ENCODE measurements at places on chromosomes 12 and 14.

GRCh38 chr14:38855513-38855912 lies 247.5 kb downstream of the SEC23A start:
- DNase-seq: no peak

DNA sequence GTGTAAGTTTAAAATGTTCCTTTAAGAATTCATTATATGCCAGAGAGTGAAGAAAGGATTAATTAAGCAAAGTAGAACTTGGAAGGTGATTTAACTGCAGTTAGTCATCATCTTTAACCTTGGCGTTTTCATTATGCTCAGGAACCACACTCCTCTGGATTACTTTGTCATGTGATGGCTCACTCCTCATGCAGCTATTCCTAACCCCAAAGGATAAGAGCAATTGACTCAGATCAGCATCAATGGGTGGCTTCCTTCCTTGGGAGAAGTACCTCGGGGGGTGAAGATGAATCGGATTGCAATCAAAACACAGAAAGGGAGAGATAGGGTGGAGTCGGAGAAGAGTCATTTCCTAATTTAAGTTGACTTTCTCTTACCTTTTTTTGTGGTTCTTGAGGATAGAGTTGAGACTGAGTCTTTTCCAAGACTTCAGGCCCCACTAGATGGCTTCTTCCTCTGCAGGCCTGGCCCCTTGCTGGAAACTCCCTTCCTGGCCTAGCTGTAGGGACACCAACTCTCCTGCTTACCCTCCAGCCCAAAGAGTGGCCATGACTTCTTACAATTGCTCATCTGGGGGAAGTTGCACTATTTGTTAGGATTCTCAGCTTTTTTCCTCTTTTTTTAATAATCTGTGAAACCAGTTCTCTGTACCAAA lies 238.6 kb upstream of the DDHD1 start:
- DNase-seq: peak; percentile 97

DNA sequence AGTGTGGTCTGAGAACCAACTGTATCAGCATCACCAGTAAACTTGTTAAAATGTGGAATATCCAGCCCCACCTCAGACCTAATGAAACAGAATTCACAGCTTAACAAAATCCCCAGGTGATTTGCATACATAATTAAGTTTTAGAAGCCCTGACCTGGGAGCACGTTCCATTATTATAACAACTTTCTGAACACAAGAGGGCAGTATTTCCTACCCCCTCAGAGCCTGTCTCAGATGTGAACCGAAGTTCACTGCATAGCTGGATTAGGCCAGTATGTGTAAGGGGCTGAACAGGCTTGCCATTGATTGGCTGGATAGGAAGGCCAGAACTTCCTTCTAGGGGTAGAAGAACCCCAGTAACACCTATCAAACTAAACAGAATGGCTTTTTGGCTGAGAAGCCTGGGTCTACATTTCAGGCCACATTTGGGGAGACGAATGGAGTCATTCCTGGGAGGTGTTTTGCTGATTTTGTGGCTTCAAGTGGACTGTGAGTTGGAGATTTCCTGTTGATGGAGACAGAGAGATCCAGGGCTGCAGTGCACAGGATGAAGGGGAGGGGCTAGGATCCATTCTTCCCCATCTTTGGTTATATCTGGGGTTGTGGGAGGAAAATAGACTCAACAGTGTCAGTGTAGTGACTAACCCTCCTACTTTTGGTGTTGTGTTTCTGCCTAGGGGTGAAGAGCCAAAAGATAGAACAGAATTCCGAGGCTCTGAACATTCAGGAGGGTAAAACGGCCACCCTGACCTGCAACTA lies 94.7 kb upstream of the OR4E1 start:
- peak; percentile 25 for DNase-seq

DNA sequence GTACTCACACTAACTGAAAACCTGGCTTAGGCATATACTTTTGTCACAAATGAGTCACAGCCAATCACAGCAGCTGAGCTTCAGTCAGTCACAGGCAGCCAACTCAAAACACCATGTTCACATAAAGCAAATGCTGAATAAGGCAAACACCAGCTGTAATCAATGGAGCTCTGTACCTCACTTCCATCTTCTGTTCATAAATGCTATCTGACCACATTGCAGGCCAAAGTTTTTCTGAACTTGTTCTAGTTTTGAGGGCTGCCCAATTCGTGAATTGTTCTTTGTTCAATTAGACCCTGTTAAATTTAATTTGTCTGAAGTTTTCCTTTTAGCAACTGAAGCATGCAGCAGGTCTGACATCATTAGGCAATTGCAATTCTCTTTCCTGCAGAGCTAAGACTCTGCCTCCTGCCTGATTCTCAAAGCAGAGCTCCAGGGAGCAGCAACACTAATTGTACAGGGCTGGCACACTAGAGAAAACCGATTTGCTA lies 129.9 kb downstream of the WIF1 start:
- no peak for DNase-seq

GRCh38 chr12:57225680-57226210 lies 3.8 kb upstream of the SHMT2 start:
- no peak for DNase-seq

- DNase-seq: no peak
Measured at GRCh38 chr12:47067176-47067575, 12.2 kb upstream of the PCED1B start.

DNA sequence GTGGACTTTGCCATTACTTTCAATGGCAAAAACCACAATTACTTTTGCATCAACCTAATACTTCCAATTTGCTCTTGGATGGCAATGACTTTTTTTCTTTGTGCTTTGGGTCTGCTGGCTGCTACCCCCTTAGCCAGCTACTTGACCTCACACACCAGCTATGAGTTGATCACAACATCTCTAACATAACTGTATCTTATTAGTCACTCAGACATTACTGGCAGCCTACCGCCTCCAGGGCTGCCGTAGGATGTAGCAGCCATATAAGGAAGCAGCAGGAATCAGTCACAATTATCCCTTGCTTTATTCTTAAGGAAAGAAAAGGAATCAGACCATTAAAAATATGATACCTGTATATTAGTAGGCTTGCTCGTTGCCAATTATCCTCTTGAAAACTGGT lies 260.5 kb downstream of the ADAMTS20 start:
- peak; percentile 25 for DNase-seq

GRCh38 chr12:1195513-1195912 lies 204.5 kb downstream of the ERC1 start:
- no peak for DNase-seq

GRCh38 chr14:81466854-81467253 lies 66.7 kb upstream of the STON2 start:
- DNase-seq: no peak

GRCh38 chr14:65387171-65387570 lies 25.4 kb upstream of the FUT8 start:
- DNase-seq: no peak

- DNase-seq: no peak
Measured at GRCh38 chr12:94987801-94988200, 15.7 kb downstream of the NDUFA12 start.

DNA sequence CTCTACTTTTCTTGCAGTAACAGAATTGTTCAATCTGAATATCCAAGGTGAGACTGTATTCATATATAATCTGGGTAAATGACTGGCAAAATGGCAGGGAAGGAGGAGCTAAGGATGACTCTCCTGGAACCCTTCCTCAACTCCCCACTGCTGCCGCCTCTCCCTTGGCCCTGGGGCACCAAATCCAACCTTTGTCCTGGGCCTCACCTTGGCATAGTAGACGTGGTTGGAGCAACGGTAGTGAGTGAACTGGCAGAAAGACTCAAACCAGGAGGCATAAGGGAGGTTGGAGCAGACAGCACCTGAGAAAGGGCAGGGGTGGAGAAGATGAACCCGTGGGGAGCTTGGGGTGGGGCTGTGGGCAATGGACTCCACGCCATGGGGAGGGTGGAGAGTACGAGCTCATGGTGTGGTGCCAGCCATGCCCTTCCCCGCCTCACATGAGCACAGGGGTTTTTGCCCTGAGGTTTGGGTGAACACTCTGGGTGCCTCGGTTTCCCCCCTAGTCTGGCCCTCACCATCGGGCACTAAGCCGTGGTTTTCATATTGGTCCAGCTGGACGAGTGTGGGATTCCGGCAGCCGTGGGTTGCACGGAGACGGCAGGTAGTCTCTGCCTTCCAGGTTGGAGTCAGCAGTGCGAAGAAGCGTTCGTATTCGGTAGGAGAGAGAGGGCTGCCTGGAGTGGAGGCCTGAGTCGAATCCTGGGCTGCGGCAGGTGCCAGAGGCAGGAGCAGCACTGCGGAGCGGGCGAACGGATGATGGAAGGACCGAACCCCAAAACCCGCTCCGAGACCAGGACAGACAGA lies 753 bp downstream of the ACRBP start:
- no peak for DNase-seq

DNA sequence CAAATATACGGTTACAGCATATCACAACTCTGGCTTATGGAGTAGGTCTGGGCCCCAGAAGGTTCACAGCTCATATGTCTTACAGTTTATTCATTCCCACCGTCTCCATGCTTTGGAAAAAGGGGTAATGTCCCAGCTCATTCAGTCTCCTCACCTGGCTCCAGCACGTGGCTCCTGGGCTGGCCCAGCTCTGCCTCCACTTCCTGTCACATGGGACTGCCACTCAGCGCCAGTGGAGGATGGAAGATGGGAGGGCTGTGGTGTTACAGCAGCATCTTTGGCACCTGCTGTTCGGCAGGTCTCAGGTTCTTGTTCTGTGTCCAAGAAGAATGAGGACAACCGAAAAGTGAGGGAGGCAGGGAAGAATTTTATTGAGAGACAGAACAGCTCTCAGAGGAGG lies 216.3 kb upstream of the ATXN7L3B start:
- no peak for DNase-seq

DNA sequence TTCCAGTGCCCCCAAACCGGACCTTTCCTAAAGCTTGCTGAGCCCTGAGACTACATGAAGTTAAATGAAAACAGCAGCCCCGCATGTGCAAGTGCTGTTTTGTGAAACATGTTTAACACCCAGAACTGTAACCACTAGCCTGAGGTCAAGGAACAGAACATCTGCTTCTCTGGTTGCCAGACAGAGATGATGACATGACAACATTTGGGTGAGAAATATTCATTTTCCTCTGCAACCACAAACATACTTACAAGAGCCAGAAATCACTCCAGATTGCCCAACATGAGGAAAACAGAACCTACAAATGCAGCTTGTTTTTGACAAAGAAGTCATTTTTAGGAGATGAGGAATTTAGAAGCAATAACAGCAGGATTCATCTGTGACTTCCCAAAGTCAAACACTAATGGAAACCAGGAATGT lies 110.4 kb downstream of the BCAT1 start:
- DNase-seq: peak; percentile 46

GRCh38 chr12:21568115-21568514 lies 36.5 kb downstream of the GYS2 start:
- no peak for DNase-seq

DNA sequence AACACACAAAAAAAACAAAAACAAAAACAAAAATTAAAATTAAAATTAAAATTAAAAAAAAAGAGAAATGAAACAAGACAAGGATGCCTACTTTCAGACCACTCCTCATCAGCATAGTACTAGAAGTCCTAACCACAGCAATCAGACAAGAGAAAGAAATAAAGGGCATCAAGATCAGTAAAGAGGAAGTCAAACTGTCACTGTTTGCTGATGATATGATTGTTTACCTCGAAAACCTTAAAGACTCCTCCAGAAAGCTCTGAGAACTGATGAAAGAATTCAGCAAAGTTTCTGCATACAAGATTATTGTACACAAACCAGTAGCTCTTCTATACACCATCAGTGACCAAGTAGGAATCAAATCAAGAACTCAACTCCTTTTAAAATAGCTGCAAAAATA lies 29.2 kb downstream of the ALG10 start:
- no peak for DNase-seq

GRCh38 chr12:113302886-113303640 lies 31.8 kb downstream of the SLC8B1 start:
- DNase-seq: no peak

DNA sequence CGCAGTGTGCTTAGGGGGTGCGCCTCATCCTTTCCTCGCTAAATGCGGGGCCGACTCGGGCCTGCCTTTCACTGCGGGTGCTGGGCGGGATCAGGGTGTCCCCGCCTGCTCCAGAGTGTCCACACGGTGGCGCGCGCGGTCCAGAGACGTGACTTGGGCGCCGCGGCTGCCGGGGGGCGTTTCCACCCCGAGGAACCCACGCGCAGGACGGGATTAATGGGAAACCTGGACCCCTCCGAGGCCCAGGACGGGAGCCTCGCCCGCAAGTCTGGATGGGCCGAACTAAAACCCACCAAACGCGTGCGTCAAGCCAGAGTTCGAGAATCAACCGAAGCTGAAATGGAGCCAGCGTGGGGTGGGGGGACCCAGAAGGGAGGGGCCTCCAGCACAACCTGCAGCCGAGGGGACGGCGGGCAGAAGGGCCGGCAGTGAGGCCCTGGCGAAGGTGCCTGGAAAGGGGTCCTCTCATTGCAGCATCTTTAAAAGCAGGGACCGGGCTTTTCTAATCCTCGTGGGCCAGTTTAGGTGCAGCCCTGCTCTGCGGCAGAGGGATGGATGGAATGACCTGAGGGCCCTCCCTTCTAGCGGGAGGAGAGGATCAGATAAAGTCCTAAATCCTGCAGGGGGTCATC lies 93.3 kb downstream of the NINJ2 start:
- peak; percentile 68 for DNase-seq

DNA sequence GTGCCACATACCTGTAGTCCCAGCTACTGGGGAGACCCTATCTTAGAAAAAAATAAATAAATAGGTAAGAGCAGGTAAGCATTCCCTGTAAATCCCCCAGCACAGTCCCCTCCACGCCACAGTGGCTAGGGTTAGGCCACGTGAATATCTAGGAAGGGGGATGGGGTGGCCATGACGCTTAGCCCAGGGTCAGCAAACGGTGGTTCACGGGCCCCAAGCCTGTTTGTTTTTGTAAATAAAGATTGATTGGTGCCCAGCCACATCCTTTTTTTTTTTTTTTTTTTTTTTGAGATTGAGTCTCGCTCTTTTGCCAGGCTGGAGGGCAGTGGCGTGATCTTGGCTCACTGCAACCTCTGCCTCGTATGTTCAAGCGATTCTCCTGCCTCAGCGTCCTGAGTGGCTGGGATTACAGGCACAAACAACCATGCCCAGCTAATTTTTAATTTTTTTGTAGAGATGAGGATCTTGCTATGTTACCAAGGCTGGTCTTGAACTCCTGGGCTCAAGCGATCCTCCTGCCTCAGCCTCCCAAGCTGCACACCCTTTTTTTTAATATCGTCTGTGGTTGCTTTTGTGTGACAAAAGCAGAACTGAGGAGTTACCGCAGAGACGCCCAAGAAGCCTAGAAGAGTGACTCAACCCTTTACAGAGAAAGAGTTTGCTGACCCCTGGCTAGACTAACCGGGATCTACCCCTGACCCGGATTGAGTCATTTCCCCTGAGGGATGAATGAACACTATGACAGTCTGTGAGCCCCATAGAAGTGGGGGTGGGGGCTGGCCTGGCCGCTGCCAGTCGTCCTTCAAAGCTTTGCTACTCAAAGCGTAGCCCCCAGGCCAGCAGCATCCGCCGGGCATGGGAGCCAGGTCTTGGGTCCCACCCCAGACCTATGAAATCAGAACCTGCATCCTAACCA lies 113.7 kb upstream of the NCOR2 start:
- peak; percentile 85 for DNase-seq

GRCh38 chr12:46385438-46385837 lies 12.9 kb upstream of the SLC38A2 start:
- DNase-seq: no peak

Measured in foreskin keratinocyte (primary cell).